Stimulated activated CD4-positive, alpha-beta T cell treated with anti-CD3 and anti-CD28 coated beads, Interleukin-1b, Interleukin-23, amount 100 ng/mL, for 1 hour (primary cell): ENCODE measurements at places on chromosomes 12 and 14.

DNA sequence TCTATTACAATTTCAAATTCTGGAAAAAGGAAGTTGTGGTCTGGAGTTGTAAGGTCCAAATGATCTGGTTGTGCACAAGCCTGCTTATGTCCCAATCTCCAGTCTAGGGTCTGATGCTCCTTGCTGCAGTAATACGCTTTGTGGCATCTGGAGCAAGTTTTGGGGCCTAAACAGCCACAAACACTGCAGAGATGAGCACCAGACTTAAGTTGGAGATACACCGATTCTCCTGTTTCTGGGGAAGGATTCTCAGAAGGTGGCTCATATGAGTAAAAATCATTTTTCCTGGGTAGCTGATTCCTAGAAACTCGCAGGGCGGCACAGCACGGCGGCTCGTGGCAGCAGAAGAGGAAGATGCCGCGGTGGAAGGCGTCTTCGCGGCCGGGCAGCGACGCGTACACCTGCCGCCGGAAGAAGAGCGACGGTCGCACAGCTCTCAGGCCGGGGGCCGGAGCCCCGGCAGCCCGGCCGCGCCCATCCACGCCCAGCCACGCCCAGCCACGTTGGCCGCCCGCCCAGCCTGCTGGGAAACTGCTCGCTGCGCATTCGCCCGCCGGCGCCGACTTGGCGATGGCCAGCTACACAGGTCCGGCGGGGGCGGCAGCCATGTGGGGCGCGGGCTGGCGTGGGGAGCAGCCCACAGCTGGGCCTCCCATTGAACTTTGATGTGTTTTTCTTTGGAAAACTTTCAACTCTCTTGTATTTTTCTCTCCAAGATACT is 129.0 kb downstream of the ASCL4 start:
- DNase-seq, result no peak

- no peak for DNase-seq
These were observed 78.0 kb downstream of the KITLG start for GRCh38 chr12:88501972-88502938.

GRCh38 chr14:77242752-77243151 is 28.3 kb downstream of the NGB start:
- DNase-seq, result no peak

DNA sequence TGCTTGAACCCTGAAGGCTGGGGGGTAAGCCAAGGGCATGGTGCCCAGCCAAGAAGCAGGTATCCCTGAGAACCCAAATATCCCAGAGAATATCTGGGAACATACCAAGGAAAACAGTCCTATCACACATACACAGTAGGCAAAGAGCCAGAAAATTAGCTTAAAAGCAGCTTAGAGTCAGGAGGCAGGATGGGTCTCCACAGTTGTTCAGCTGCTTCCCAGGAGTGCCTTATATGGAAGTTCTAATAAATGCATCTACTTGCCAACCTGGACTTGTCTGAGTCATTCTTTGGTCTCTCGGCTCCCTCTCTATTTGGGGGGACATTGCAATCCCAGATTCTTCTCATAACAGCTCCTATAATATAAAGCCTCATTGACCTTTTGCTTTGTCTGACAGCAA is 9.0 kb upstream of the GPR135 start:
- no peak for DNase-seq

GRCh38 chr12:131060011-131060703 is 106.5 kb downstream of the ADGRD1 start:
- no peak for DNase-seq

DNA sequence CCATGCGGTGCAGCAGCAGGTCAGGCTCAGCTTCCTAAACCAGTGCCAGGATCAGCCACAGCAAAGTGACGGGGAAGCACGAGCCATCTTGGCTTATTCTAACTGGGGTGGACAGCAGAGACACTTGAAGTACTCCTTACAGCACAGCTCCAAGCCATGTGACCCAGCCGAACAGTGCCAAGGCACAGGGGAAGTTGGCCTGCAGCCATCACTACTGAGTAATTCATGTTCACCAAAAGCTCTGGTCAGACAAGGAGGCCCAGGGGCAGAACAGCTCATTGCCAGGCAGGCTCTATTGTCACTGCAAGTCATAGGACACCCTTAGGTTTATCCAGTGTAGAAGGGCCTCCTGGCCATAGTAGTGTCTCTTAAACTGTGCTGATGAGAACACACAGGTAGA is 23.4 kb upstream of the SLC35F4 start:
- no peak for DNase-seq

DNA sequence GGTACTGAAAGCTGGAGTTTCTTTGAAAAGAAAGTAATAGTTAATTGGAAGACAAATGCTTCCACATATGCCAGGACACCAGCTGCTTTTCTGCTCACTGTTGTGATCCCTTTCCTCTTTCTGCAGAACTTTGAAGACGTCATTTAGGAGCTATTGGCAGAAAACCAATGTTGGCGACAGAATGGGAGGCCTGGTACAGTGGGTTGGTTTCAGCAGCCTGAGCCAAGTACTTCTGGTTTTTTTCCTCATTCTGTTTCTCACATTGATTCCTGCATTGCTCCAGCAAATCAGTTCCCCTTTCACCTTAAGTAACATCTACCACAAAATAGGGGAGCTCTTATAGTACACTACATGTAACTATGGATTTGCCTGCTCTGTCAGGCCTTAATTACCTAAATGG is 96.9 kb downstream of the FIGNL2 start:
- DNase-seq, result no peak

- DNase-seq, result no peak
These were observed 38.0 kb downstream of the PTGER2 start for GRCh38 chr14:52352061-52352491.
